Stimulated activated CD8-positive, alpha-beta memory T cell treated with anti-CD3 and anti-CD28 coated beads, Interleukin-4, amount 100 ng/mL, for 1 hour (primary cell): ENCODE measurements at places on chromosomes 3 and 15.

GRCh38 chr15:85318732-85319076 is 61.7 kb upstream of the AKAP13 start:
- DNase-seq, result no peak

- DNase-seq, result no peak
These were observed 69.4 kb downstream of the MME start for GRCh38 chr3:155149494-155149893.

- DNase-seq, result no peak
These were observed 67.2 kb downstream of the SLC6A1 start for GRCh38 chr3:11059799-11060115.

- no peak for DNase-seq
These were observed 22.5 kb downstream of the UPK1B start for GRCh38 chr3:119195911-119196310.

DNA sequence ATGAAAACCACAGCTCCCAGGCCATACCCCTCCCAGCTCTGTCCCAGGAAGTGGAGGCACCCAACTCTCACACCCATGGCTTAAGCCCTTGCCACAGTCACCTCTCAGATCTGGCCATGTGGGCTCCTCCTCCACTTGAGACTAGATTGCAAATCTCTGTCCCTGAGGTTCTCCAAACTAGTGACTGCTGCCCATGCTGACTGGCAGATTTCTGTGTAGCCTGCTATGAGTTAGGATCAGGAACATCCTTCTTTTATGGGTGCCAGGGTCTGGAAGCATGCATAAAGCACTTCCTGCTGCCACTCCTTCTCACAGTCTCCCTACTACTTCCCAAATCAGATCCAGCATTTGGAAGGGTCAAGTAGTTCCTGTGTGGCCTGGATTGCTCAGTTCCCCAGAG is 59.6 kb upstream of the GOLIM4 start:
- DNase-seq, result no peak

- no peak for DNase-seq
These were observed 346.2 kb upstream of the ZNF717 start for GRCh38 chr3:76131396-76132153.

DNA sequence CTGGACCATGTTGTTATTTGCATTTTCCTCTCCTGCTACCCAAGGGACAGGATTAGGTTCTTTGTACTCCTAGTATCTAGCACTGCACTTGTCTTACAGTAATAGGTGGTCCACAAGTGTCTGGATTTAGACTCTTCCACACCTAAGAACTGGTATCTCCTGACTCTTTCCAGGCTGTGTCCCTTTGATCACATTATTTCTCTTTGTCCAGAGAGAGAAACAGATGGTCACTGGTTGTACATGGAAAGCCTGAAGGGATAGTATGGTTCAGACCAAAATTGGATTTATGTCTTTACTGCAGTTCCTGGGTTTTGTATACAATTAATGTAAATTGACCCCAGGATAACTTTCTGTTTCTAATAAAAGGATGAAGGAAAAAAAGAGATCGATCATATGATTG is 64.0 kb downstream of the PDE8A start:
- no peak for DNase-seq

- no peak for DNase-seq
These were observed 14.9 kb downstream of the ZBTB47 start for GRCh38 chr3:42668413-42668760.

- DNase-seq, result no peak
These were observed 78.8 kb downstream of the PDCD6IP start for GRCh38 chr3:33877187-33877586.

GRCh38 chr3:82741346-82741745 is 979.9 kb upstream of the GBE1 start:
- no peak for DNase-seq

DNA sequence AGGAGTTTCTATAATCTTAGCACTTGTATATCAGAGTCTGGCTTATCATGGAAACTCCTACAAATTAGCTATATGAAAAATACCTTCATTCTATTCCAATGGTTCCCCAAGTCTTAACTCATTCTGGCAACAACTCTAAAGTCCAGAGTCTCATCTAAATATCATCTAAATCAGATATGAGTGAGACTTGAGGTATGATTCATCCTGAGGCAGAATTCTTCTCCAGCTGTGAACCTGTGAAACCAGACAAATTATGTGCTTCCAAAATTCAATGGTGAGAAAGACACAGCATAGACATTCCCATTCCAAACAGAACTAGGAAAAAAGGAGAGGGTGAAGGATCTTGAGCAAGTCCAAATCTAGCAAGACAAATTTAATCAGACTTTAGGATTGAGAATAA is 138.8 kb downstream of the THRB start:
- no peak for DNase-seq

DNA sequence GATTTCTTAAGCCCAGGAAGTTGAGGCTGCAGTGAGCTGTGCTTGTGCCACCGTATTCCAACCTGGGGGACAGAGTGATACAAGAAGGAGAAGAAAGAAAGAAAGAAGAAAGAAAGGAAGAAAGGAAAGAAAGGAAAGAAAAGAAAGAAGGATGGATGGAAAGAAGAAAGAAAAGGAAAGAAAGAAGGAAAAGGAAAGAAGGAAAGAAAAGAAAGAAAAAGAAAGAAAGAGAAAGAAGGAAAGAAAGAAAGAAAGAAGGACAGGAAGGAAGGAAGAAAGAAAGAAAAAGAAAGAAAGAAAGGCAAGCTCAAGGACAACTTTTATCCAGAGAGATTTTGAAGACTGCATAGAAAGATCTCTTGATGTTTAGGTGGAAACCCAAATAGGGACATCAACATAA is 120.7 kb downstream of the GMNC start:
- DNase-seq, result no peak

- DNase-seq, result no peak
These were observed 345.3 kb upstream of the POU1F1 start for GRCh38 chr3:87621667-87622066.

- no peak for DNase-seq
These were observed 552.9 kb downstream of the DIPK2A start for GRCh38 chr3:144524531-144524930.

GRCh38 chr3:102141096-102141927 is 292.0 kb downstream of the NFKBIZ start:
- DNase-seq, result no peak
